Activated CD4-positive, alpha-beta memory T cell treated with anti-CD3 and anti-CD28 coated beads, Interleukin-2, amount 10 ng/mL, durations not matched to agents 7 days and 5 days (primary cell): ENCODE measurements at places on chromosomes 12 and 14.
A peak's percentile ranks its signal among the peaks of the same experiment; 100 is the strongest.

- no peak for DNase-seq
Observed at GRCh38 chr14:64508215-64508776, 3.7 kb downstream of the ZBTB1 start.

- no peak for DNase-seq
Observed at GRCh38 chr14:32512813-32513212, 183.7 kb downstream of the AKAP6 start.

DNA sequence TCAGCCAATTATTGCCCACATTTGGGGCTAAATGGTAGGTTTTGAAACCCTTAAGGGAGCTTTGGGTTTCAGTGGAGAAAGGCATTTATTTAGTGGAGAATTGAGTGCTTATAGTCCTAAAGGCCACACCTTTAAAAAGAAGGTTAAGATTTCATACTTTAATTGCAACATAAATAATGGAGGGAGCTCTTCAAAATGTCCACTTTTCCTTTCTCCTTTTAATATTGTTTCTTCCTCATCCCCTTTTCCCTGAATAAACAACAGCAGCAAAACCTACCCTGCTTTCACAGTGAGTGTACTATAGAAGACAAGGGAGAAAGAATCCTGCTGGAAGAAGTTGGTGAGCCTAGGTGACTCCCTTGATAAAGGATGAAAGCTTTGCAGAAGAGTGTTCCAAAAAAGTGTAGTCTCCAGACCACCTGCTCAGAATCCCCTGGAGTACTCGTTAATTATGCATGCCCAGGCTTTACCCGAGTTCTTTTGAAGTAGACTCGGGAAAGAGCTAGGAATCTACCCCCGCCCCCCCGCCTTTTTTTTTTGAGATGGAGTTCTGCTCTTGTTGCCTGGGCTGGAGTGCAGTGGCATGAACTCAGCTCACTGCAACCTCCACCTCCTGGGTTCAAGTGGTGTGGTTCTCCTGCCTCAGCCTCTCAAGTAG, 11.5 kb upstream of the EID3 start:
- no peak for DNase-seq

- DNase-seq, result no peak
Observed at GRCh38 chr14:101833045-101833444, 71.5 kb downstream of the PPP2R5C start.

GRCh38 chr12:115572440-115572839, 705.1 kb downstream of the MED13L start:
- no peak for DNase-seq

DNA sequence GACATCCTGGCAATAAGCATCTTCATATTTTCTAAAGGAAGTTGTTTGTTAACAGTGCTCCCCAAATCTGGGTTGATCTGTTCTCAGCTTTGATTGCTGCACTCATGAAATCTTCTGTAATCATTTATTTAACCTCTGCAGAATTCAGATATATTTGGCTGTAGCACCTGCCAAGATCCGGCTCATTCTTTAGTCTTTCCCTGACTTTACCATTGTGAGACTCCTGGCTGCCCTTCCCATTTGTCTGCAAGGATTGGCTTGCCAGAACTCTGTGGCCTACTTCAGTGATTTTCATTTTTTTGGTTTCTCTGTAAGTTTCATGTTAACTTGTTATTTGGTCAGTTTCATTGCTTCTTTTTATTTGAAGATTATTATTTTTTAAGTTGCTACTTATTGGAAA, 191.2 kb upstream of the PLXNC1 start:
- DNase-seq, result no peak

GRCh38 chr12:5439371-5439771, 7.5 kb downstream of the NTF3 start:
- no peak for DNase-seq

GRCh38 chr12:67377021-67377420, 107.9 kb downstream of the CAND1 start:
- DNase-seq, result no peak

GRCh38 chr14:49946320-49947141, 53.6 kb downstream of the ARF6 start:
- DNase-seq, result peak; percentile 35

- DNase-seq, result no peak
Observed at GRCh38 chr14:56555921-56556570, 23.6 kb upstream of the TMEM260 start.

DNA sequence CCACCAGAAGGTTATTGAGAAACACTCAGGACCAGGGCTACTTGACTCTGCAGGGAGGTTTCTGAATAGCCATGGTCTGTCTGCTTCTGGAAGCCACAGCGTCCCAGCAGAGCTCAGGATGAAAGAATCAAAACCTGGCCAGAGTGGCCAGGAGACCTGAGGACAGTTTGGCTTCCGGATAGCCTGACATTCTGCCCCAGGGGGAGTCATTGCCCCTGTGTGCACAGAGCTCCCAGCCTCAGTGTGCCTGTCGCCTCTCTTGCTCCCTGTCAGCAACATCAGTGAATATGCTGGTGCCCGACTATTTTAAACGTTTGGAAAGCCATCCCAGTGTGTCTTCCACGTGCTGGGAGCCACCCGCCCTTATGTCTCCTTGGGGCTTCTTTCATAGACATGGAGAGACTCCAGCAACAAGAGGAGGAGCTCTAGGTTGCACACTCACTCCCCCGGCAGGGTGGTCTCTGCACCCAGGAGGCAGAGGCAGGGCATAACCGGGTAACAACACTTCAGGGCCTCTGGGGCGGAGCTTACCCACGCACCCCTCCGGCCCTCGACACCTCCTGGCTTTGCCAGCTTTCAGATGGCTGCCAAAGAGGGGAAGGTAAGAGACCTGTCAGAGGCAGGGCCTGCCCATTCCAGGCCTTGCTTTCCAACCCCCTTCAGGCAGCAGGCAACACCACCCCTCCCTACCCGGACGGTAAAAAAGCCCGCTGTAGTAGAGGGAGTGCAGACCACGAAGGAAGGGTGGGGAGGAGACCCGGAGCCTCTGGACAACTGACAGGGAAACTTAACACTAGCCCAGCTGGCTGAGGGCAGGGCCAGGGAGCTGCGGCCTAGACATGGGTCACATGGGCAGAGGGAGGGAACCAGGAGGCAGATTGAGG, 19.0 kb upstream of the SLC6A12 start:
- no peak for DNase-seq

GRCh38 chr12:45216983-45217485, 1.1 kb downstream of the ANO6 start:
- DNase-seq, result no peak

DNA sequence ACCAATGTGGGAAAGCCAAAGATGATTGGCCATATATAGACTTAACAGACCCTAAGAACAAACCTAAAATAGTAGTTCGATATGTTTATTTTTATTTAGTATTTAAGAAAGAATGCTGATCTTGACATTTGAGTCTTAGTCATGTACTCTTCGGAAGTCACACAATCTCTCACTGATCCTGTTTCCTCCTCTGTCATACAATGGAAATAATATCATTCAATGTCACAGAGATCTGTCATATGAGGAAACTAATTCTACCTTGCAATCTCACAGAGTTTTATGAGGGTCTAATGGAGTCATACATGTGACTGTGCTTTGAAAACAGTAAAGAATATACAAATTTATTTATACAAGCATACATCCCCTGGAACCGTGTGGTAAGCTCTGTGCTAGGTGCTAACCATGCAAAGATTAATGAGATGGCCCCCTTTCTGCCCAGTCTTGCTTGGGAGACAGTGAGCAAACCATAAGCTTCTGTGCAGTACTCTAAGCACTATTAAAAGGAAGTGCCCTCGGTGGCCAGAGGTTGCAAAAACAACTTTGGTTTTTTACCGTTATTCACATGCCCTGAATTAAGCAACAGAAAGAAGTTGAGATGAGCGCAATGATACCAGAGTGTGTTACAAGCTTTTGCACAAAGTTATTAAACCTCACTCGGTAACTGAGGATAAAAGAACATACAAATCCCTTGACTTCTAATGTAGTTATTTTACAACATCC, 1.7 kb upstream of the LIN7A start:
- DNase-seq, result no peak

GRCh38 chr12:122499991-122500684, 594 bp downstream of the ZCCHC8 start:
- DNase-seq, result peak; percentile 61
